Stimulated activated CD4-positive, alpha-beta T cell treated with anti-CD3 and anti-CD28 coated beads, TNF-alpha, amount 100 ng/mL, for 48 hours (primary cell): ENCODE measurements at places on chromosomes 7 and 10.
A peak's percentile ranks its signal among the peaks of the same experiment; 100 is the strongest.

- DNase-seq = no peak
These were observed 494.4 kb downstream of the XPNPEP1 start for GRCh38 chr10:109428775-109429491.

DNA sequence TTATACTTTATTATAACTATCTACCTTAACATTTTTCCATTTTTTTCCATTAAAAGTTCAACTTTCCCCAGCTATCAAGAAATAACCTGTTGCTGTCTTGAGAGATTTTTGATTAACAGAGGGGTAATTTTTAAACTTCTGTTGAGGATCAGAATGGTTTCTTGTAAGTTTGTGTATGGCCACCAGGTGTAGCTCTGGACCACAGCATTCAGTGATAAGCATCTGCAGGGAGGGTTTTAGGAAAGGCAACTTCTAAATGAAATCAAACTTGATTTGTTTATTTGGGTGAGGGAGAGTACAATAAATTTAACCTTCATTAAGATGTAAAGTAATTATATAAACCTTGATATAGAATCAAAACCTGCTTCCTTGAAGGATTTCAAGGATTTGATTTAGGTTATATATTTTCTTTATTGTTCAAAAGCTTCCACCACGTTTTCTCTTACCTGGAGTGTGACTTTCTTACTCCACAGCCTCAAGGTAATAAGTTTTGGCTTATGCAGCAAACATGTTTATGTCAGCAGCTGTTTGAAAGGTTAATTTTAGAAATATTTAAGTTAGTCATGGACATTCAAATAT, 153.3 kb downstream of the STK31 start:
- DNase-seq = no peak

GRCh38 chr7:47572094-47572445, 9.8 kb downstream of the TNS3 start:
- no peak for DNase-seq

- DNase-seq = peak; percentile 27
These were observed 54.7 kb upstream of the EGR2 start for GRCh38 chr10:62870866-62871265.

DNA sequence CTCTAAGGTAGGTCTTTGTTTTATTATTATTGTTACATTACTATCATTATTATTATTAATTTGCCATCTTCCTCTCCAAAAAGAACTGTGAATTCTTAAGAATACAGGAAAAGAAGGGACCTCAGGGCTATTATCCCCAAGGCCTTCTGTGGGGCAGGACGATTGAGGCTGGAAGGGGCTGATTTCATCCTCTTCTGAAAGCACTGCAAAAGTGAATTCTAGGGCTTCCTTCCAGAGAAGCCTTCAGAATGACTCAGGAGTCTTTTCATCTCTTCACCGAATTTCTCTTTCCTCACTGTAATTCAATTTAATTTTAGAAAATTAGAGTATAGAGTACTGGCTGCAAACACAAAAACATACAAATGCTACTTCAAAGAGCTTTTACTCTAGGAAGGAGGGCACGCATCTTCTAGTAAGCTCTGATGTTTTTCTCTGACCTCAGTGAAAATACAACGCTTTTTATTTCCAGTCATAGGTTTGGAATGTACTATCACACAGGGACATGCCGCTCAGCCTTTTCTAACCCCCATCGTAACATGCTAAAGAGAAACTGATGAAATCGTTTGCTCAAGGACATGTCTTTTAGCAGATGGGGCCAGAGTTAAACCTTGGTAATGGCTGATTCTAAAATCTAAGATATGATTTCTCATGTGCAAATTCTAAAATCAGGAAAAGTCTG, 280.2 kb upstream of the PITRM1 start:
- DNase-seq = no peak

- no peak for DNase-seq
These were observed 636.0 kb downstream of the LRMDA start for GRCh38 chr10:76067447-76067846.

GRCh38 chr7:43553999-43554398, 28.9 kb upstream of the STK17A start:
- DNase-seq = no peak

- no peak for DNase-seq
These were observed 161.8 kb upstream of the CACNA2D1 start for GRCh38 chr7:82605247-82605864.

GRCh38 chr10:79487296-79488194, 24.8 kb upstream of the EIF5AL1 start:
- DNase-seq = peak; percentile 4
